Endodermal cell (in vitro differentiated cells): ENCODE measurements at places on chromosomes 1 and 21. TPM values are rescaled to one million over a fixed set of nuclear protein-coding genes. Genes with fewer than 3 reads are reported as not detected.

HDGF gene
- total RNA-seq = 493 and 495 TPM in 2 replicates

DNA sequence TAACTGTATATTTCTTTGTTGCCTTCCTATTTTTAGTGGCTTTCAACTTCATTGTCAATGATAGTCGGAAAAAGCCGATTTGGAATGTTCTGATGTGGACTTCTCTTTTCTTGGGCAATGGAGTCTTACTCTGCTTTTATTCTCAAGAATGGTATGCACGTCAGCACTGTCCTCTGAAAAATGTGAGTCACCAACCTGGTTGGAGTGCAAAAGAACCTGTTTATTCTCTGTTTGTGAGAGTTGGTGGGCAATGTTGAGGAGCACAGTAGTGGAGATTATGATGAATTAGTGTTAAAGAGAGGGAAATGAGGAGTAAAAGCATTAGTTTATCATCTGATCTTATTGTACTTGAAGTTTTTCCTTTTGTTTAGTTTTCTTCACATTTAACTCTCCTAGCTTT, 14.5 kb upstream of the AXDND1 start:
- DNase-seq = no peak

GRCh38 chr1:200226969-200227303, 182.9 kb downstream of the ZNF281 start:
- DNase-seq = peak; percentile 60

USP24 gene
- total RNA-seq = 64.9 to 72.9 TPM (median 71.5 TPM) in 3 replicates

DNA sequence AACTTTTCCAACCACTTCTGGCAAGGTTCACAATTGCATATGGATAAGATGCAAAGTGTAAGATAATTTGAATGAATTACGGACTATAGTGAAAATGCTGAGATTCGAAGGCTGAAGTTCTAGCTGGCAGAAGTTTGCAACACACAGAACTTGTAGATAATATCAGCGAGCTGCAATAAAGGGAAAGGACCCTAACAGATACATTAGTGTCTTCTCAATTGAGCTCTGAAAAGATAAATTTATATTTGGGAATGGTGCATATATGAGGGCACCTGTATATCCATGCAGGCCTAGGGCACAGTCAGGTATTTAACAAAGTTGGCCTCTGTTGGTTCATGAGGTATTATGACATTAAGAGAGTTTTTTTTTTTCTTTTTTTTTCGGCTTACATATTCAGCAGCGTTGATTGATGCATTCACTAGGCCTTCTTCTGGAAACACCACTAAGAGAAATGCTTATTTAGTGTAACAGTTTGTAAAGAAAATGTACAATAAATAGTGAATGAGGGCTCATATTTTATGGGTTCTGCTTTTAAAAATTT, 2.2 kb downstream of the NFIA start:
- DNase-seq = no peak

SPRR1B gene
- not detected in 2 replicates for total RNA-seq

RGSL1 gene
- total RNA-seq = not detected in 3 replicates

DNA sequence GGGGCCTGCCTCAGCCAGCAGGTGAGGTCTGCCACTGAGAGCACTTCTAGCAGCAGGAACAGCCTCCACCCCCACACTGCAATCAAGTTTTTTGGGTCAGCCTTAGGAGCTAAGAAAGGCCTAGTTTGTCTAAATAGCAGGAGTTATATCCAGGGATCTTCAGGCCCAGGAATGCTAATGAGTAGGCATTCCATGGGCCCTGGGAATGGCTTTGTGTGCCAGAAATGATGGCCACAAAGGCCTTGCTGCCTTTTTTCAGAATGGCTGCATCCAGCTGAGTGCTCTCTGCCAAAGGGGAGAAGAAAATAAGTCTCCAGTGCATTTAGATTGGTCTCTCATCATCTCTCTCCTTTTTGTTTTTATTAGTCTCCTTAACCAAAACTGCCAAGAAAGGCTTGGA, 2.8 kb downstream of the MRTO4 start:
- no peak for DNase-seq

VWA5B1 gene
- total RNA-seq = 0.09 TPM in 1 of 3 replicates, not detected in the others

GRCh38 chr1:7549277-7550161, 221.6 kb upstream of the VAMP3 start:
- DNase-seq = no peak

GRCh38 chr1:7629465-7630195, 141.5 kb upstream of the VAMP3 start:
- DNase-seq = no peak

DNA sequence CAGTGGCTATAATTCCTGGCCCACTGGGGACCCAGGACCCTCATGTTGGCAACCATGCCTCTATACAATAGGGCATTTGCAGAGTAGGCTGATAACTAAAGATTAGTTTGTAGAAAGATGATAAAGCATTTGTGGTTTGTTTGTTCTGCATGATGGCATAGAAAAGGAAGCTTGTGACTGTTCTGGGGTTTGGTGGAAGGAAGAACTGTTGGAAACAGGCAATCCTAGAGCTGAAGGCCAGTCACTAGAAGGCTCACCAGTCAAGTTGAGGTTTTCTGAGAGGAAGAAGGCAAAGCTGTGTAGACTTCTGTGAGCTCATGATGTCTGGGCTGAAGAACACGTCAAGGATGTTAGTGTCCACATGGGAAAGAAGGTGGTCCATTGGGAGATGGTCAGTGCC, 140.3 kb upstream of the VANGL1 start:
- DNase-seq = no peak

DNA sequence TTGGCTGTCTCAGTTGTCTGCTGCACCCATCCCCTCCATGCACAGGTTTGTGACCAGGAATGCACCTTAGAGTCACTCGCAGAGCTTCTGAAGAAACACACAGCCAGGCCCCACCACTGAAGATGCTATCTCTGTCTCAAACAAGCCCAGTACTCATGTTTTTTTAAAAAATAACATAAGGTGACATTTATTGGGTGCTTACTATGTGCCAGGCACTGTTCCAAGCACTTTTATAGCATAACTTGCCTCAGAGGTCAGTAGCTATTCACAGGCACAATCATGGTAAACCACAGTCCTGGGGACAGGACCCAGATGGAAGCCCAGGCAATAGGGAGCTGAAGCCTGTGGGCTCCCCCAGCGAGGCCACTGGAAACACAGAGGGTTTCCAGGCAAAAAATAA, 8.8 kb upstream of the ATP13A2 start:
- no peak for DNase-seq

POLR3C gene
- total RNA-seq = 36.0 and 37.9 TPM in 2 replicates

- DNase-seq = peak; percentile 86
Observed at GRCh38 chr1:226654046-226654667, 84.9 kb downstream of the ITPKB start.

- no peak for DNase-seq
Observed at GRCh38 chr1:211910113-211910884, 79.7 kb upstream of the LPGAT1 start.

HTR6 gene
- 0.18 and 0.31 TPM in 2 replicates for total RNA-seq
